ENCODE measurements at places on chromosomes 3 and 15. TPM values are rescaled to one million over a fixed set of nuclear protein-coding genes. Genes with fewer than 3 reads are reported as not detected.

GRCh38 chr15:23853286-23853685, 166.2 kb upstream of the NDN start:
- no peak for DNase-seq

Gene MYO1E
- total RNA-seq, result 71.3 TPM

- DNase-seq, result no peak
Observed at GRCh38 chr3:194281306-194281705, 69.8 kb downstream of the CPN2 start.

DNA sequence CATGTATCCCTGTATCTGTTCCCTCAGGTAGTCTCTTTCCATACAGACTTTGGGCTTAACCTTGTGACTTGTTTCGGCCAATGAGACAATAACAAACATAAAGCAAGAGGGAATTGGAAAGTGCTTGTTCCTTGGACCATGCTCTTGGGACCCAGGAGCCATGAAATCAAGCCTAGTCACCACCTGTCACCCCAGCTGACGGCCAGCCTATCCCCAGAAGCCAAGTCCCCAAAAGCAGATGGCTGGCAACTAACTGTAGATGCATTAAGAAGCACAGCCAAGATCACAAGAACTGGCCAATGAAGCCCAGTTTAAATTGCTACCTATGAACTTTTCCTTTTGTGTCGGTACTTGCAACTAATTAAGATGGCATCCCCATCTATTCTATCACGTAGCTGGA, 822.0 kb downstream of the CADM2 start:
- DNase-seq, result no peak

Gene ACKR4
- total RNA-seq, result not detected

DNA sequence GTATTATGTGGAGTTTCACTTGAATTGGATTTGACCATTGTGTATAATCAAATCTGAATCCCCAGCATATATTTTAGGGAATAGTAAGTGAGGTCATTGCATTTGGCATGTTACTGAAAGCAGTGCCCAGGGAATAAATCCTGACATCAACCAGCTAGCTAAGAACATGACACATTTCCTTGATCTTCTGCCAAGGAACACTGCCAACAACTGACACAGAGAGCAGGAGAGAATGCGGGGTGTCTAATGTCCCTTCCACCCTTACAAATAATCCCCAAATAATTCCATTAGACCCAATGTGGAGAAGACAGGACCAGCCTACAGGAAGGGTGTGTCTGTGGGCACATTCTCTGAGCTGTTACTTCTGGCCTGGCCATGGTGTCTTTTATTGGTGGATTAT, 30.6 kb upstream of the UBE3A start:
- no peak for DNase-seq

Gene COL6A5
- not detected for total RNA-seq

- DNase-seq, result no peak
Observed at GRCh38 chr3:41580274-41580959, 381.1 kb downstream of the CTNNB1 start.

- no peak for DNase-seq
Observed at GRCh38 chr3:171678971-171679492, 131.3 kb downstream of the PLD1 start.

Gene ST3GAL6
- total RNA-seq, result 0.44 TPM

GRCh38 chr3:71726146-71726545, 944 bp upstream of the EIF4E3 start:
- peak; percentile 53 for DNase-seq

Gene IL17RE
- total RNA-seq, result 0.78 TPM

Gene IGSF11
- total RNA-seq, result not detected

Gene PYGO1
- 0.02 TPM for total RNA-seq

Gene GCSAM
- 1.9 TPM for total RNA-seq

Gene CCR8
- total RNA-seq, result 12.2 TPM

- DNase-seq, result no peak
Observed at GRCh38 chr3:62722344-62722743, 152.9 kb downstream of the CADPS start.

- no peak for DNase-seq
Observed at GRCh38 chr15:45585069-45585791, 1.9 kb upstream of the BLOC1S6 start.

- no peak for DNase-seq
Observed at GRCh38 chr15:27956285-27956684, 142.8 kb downstream of the OCA2 start.

DNA sequence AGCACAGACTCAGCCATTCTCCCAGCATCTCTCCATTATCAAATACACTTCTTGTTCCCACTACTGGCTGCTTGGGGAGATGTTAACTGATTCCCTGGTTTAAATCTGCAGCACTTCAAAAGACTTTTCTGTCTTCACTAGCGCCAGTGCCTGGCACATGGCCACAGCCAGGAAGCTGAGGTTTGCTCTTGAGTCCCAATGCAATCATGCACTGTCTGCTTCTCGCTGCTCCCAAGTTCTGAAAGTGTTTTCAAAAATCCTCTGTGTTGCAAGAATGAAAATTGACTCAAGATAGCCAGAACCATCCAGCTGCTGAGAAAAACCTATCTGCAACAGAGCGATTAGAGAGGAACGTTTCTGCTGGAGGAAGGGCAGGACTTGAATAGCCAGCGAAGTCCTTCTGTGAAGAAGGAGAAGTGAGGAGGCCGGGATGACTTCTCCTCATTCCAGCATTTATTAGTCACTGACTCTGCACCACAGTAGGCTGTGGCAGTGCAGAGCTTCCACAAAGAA, 358.4 kb upstream of the NR2F2 start:
- DNase-seq, result no peak

DNA sequence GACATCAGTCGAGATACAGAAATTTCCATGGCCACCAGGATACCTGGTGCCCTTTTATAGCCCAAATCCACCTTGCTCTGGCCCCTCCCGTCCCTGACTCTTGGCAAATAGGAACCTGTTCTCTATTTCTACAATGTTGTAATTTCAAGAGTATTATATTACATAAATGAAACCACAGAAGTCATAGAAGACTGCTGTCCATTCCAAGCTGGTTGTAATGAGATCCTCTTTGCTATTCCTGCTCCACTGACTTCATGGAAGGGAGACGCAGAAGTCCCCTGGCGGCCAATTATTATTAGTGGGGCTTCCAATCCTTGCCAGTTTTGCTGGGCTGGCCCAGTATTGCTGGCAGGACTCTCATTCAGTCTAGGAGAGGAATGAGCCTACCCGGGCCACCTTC, 26.6 kb downstream of the DCP1A start:
- no peak for DNase-seq

All from activated T-helper 2 cell treated with anti-CD3 and anti-CD28 coated beads, Interferon-gamma antibody, Interleukin-2, Interleukin-4, amounts not matched to agents 10 μg/mL and 5 μg/mL and 100 μg/mL, durations not matched to agents 14 hours and 24 hours and 36 hours (primary cell).